ENCODE measurements at places on chromosomes 5 and 9. TPM values are rescaled to one million over a fixed set of nuclear protein-coding genes. Genes with fewer than 3 reads are reported as not detected.
A peak's percentile ranks its signal among the peaks of the same experiment; 100 is the strongest.

Gene TMEM232
- total RNA-seq = 1.3 TPM

Gene TMEM161B
- 6.9 TPM for total RNA-seq

DNA sequence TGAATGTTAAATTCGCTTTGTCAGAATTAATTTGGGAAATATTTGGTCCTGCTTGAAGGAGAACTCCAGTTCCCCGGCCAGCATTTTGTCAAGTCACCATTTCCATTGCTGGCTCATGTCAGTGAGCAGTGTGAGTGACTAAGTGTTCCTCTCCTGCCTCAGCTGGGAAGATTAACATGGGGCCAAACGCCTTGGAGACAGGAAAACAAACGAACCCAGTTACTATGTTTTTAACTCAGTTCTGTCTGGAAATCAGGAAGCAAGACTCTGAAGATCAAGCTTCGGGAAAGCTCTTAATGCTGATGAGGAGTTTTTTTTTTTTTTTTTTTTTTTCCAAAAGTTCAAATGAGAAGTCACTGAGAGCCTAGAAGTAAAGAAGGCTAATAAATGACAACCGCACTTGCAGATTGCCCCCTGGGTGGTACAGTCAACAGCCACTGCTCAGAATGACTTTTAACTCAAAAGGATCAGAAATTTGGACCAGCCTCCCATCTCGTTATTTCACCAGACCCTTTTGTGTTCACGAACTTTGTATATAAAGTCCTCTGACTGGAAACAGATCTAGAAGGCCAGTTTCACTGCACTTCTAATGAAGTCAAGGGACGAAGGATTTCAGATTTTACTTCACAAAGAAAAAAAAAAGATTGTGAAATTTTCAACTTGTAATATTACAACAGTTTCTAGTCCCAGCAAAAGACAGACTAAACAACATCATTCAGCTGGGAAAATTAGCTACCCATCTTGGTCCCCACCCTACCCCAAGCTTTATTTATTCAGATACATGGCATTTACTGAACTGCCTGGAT, 121.3 kb downstream of the LHFPL2 start:
- no peaks in the 10 kb centered on the region for H3K36me3 ChIP-seq
- no peaks in the 10 kb centered on the region for H3K27me3 ChIP-seq
- H3K4me3 ChIP-seq = no peak overlapping the region
- peaks cover 12% of the 10 kb centered on the region for H3K4me1 ChIP-seq
- no peak overlapping the region for H3K27ac ChIP-seq

- H3K4me3 ChIP-seq = no peak overlapping the region
- H3K27me3 ChIP-seq = no peaks in the 10 kb centered on the region
- DNase-seq = no peak
- no peaks in the 10 kb centered on the region for H3K36me3 ChIP-seq
- H3K4me1 ChIP-seq = no peaks in the 10 kb centered on the region
Observed at GRCh38 chr5:1784197-1785050, 15.2 kb downstream of the MRPL36 start.

DNA sequence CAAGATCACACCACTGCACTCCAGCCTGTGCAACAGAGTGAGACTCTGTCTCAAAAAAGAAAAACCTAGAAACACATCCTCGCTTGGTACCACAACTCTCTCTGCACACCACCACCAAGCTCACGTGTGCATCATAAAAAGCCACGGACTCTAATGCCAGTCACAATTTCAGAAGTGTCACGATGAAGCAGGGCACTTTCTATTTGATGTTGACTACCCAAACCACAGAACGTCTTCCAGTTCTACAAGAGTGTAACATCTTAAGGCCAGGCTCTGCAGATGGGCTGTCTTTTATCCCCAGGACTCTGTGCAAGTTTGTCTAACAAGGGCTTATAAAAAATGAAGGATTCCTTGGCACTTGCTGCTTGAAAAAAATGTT, 22.9 kb downstream of the GFPT2 start:
- no peak overlapping the region for H3K4me3 ChIP-seq
- peaks cover 24% of the 10 kb centered on the region for H3K4me1 ChIP-seq
- no peaks in the 10 kb centered on the region for H3K27me3 ChIP-seq
- H3K36me3 ChIP-seq = no peaks in the 10 kb centered on the region
- no peak for DNase-seq

GRCh38 chr5:147397616-147398015, 112.3 kb downstream of the DPYSL3 start:
- H3K27me3 ChIP-seq = no peaks in the 10 kb centered on the region
- no peaks in the 10 kb centered on the region for H3K36me3 ChIP-seq
- no peak overlapping the region for H3K4me3 ChIP-seq
- H3K27ac ChIP-seq = no peak overlapping the region
- no peaks in the 10 kb centered on the region for H3K4me1 ChIP-seq
- no peak for DNase-seq

DNA sequence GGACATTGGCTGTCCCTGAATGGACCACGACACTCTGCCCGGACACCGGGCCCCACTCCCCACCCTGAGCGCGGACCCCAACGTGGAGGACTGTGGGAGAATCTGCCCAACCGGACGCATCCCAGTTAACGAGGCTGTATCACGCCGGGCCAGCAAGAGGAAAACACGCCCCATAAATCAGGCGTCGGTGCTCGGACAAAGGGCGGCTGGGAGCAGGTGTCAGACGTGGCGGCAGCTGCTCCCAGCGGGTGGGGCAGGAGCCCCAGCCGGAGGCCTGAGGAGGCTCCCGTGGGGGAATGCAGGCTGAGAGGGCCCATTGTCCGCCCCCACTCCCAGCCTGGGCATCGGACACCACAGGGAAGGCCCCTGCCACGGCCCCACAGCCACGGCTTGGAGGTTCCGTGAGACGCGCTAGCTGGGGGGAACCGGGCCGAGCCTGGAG, 19.2 kb downstream of the NOTCH1 start:
- no peak for DNase-seq
- no peaks in the 10 kb centered on the region for H3K27me3 ChIP-seq
- peaks cover 79% of the 10 kb centered on the region for H3K4me1 ChIP-seq
- H3K36me3 ChIP-seq = no peaks in the 10 kb centered on the region
- H3K4me3 ChIP-seq = no peak overlapping the region

DNA sequence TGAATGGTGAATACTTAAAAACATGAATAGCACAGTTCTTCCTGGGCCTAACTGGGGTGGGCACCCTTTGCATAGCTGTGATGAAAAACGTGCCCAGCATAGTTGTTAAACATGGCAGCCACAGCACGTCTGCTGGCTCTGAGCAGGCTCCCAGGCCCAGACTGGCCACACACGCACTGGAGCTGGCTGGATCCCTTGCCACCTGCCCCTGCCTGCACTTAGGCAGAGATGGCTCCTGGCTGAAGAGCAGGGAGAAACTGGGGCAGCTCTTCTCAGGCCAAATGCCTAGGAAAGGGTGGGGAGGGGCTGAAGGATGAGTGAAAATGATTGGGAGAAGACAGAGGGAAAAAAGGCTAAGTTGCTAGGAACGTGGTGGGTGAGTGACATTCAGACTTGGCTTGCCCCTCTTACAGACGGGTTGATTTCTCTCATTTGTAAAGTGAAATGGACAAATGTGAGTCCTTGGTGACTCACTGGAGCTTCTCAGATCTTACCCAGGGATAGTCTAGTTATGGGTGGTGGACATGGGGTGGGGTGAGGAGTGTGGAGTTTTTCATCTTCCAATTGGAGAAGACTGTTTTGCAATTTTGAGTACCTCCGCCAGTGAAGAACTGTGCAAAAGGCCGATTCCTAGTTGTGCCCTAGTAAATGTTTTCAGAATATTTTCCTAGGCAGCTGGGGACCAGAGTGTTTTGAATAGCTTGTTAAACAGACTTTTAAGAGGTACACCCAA, 42.4 kb downstream of the TRIO start:
- no peak overlapping the region for H3K27ac ChIP-seq
- no peak for DNase-seq
- H3K4me1 ChIP-seq = peaks cover 26% of the 10 kb centered on the region
- no peak overlapping the region for H3K4me3 ChIP-seq
- no peaks in the 10 kb centered on the region for H3K36me3 ChIP-seq

DNA sequence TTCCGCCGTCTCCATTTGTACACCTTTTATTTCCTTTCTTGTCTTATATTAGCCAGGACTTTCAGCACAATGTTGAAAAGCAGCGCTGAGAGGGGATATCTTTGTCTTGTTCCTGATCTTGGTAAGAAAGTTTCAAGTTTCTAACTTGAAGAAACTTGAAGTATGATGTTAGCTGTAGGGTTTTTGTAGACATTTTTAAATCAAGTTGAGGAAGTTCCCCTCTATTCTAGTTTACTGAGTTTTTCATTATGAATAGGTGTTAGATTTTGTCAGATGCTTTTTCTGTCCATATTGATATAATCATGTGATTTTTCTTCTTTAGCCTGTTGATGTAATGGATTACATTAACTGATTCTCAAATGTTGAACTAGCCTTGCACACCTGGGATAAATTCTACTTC, 425.7 kb downstream of the PIK3R1 start:
- no peaks in the 10 kb centered on the region for H3K36me3 ChIP-seq
- no peak overlapping the region for H3K4me3 ChIP-seq
- no peak overlapping the region for H3K27ac ChIP-seq
- no peaks in the 10 kb centered on the region for H3K4me1 ChIP-seq

DNA sequence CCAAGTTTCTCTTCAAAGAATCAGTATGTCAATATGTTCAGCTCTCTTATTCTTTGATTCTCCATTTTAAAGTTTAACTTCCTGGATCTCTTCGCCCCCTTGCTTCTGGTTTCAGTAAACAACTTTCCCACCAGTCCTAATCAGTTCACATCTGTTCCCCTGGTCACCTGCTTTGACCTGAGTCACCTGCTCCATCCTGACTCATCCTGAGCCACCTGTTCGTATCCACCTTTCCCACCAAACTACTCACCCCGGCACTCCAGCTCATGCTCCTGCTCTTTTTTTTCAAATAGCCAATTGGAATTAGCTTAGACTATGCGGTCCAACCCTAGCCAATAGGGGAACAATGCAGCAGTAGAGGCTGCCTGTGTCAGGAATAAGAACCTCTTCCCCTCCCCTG, 23.6 kb upstream of the CSF1R start:
- H3K4me1 ChIP-seq = no peaks in the 10 kb centered on the region
- H3K27ac ChIP-seq = no peak overlapping the region
- H3K4me3 ChIP-seq = no peak overlapping the region
- no peaks in the 10 kb centered on the region for H3K36me3 ChIP-seq
- DNase-seq = no peak

DNA sequence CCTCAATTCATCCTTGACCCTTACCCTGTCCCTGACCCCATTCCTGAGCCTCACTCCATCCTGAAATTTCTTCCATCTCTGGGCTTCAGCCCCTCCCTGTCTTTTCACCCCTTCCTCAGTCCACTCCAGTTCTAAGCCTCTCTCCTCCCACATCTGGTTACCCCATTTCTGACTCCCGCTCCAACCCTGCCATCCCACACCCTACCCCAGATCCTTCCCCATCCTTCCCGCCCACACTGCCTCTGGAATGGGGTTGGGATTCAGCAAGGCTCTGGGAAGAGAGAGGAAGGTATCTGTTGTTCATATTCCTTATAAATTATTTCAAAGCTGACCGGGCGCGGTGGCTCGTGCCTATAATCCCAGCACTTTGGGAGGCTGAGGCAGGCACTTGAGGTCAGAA, 29.9 kb upstream of the MVB12B start:
- no peaks in the 10 kb centered on the region for H3K4me1 ChIP-seq
- no peaks in the 10 kb centered on the region for H3K27me3 ChIP-seq
- DNase-seq = no peak
- no peak overlapping the region for H3K27ac ChIP-seq

GRCh38 chr9:116574027-116574679, 113.0 kb upstream of the TRIM32 start:
- peaks cover 49% of the 10 kb centered on the region for H3K4me1 ChIP-seq
- no peaks in the 10 kb centered on the region for H3K36me3 ChIP-seq
- peak; percentile 57 for DNase-seq
- peak overlapping the region; percentile 20 for H3K27ac ChIP-seq
- H3K4me3 ChIP-seq = no peak overlapping the region
- no peaks in the 10 kb centered on the region for H3K27me3 ChIP-seq
